T-helper 1 cell (primary cell): ENCODE measurements at places on chromosomes 5 and 9.

- no peak for DNase-seq
Measured at GRCh38 chr5:173735691-173736090, 119.2 kb upstream of the BOD1 start.

GRCh38 chr5:95285409-95285755 lies 488 bp upstream of the MCTP1 start:
- DNase-seq: no peak

- DNase-seq: no peak
Measured at GRCh38 chr5:1783216-1783554, 16.5 kb downstream of the MRPL36 start.

DNA sequence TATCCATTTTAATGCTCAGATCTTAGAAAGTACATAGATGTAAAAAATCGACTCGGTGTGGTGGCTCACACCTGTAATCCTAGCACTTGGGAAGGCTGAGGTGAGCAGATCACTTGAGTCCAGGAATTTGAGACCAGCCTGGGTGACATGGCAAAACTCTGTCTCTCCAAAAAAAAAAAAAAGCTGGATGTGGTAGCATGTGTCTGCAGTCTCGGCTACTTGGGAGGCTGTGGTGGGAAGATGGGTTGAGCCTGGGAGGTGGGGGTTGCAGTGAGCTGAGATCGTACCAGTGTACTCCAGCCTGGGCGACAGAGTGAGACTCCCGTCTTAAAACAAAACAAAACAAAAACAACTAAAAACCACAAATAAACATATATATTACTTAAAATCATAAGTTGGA lies 61.4 kb downstream of the RASA1 start:
- no peak for DNase-seq

DNA sequence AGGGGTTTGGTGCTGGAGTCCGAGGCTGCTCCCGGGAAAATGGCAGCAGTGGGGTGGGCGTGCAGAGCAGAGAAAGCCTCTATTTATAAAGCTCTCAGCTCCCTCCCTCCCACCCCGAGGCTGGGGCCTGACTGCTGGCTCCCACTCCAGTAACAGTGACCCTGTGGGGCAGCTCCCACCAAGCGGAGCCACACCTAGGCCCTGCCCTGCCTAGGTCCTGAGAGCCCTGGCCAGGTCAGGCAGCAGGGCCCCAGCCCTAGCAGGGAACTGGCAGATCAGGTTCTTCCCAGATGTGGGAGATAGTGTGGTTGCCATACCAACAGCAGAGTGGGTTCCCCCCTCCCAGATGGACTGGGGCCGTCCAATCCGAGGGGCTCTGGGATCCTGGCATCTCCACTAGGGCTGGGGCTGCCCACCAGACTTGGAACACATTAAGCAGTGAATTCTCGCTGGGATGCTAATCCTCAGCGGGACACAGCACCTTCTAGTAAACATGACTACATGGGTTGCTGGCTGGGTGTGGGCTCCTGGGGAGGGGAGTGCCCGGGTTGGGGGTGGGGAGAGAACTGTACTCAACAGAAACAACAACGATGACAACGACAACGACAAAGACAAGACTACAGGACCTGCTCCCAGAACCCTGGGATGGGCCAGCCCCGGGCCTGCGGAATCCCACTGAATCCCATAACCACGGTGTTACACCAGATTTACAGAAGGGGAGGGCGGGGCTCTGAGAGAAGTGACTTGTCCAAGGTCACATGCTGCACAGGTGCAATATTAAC lies 1.5 kb downstream of the SH3GLB2 start:
- no peak for DNase-seq

DNA sequence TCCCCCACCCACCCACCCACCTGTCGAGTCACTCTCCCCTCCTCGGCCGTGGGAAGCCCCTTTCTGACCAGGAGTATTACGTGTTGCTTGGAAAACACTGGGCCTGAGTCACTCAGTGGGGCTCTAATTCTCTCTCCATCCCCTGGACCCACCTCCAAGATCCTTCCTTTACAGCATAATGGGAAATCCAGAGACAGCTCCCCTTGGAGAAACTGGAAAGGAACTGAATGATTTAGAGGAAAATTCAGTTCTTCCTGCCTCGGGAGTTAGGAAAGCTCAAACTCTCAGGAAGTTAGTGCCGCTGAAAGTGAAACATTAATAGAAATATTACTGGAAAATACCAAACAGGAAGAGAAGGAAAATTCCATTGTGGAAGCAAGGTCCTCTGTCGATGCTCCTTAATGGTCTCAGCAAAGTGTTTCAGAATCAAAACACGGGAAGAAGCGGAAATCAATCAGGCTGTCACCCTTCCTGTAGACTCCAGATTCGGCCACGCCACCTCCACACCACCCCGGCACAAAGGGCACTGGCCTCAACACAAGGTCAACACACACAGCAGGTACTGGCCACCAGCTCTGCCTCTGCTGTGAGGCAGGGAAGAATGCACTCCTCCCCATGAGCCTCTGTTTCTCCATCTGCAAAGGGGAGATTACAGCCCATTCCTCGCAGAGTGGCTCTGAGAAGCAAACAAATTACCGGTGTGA lies 9.6 kb downstream of the SHB start:
- no peak for DNase-seq

DNA sequence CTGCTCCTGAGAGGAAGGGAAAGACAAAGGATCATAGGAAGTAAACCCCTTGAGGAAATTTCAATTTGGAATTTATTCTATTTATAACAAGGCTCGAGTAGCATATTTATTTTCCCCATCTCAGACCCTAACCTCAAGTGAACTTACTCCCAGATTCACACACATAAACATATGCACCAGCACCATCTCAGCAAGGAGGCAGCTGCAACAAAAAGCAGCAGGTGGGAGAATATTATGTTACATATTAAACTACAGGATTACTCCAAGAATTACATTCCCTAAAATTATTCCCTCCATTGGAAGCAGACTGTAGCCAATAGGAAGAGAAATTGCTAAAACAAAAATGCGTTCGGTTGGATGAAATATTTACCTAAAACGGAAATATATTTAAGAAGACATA lies 108.4 kb upstream of the PRSS3 start:
- DNase-seq: no peak

DNA sequence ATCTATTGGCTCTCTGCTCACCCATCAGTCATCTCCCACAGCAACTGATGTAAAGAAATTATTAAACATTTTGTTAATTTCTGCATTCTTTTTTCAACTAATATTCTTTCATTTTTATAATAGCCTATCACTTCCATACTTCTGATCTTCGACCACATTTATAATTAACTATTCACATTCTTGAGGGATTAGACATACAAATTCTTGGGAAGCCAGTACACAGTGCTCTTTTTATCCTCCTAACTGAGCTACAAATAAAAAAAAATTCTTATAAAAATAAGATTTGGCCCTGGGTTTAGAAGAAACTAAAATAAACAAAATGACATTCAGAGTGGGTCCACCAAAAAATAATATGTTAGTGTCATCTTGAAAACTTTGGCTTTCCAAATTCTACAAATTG lies 103.7 kb upstream of the ITGA1 start:
- no peak for DNase-seq

- DNase-seq: no peak
Measured at GRCh38 chr9:36868586-36869282, 165.3 kb downstream of the PAX5 start.

GRCh38 chr5:146336197-146336596 lies 2.4 kb upstream of the POU4F3 start:
- DNase-seq: no peak

- DNase-seq: peak; percentile 40
Measured at GRCh38 chr5:132272311-132273210, 15.1 kb downstream of the PDLIM4 start.

- DNase-seq: no peak
Measured at GRCh38 chr9:20023210-20023905, 234.5 kb upstream of the SLC24A2 start.

- no peak for DNase-seq
Measured at GRCh38 chr5:26805076-26805475, 233.3 kb downstream of the CDH9 start.

GRCh38 chr9:89946741-89947140 lies 341.9 kb downstream of the GADD45G start:
- DNase-seq: no peak

- DNase-seq: no peak
Measured at GRCh38 chr5:170147753-170148264, 42.1 kb downstream of the FOXI1 start.

- DNase-seq: no peak
Measured at GRCh38 chr9:2128618-2129017, 113.5 kb downstream of the SMARCA2 start.

GRCh38 chr5:1432296-1432695 lies 12.9 kb downstream of the SLC6A3 start:
- DNase-seq: no peak
